ENCODE measurements at places on chromosomes 6 and 20.

- DNase-seq: peak; percentile 34
Observed at GRCh38 chr20:51934301-51935002, 132.1 kb upstream of the SALL4 start.

- DNase-seq: no peak
Observed at GRCh38 chr6:25463441-25463840, 184.3 kb downstream of the CARMIL1 start.

- DNase-seq: no peak
Observed at GRCh38 chr6:44932651-44933091, 395.5 kb upstream of the RUNX2 start.

- DNase-seq: no peak
Observed at GRCh38 chr20:25013478-25014380, 21.2 kb upstream of the APMAP start.

- DNase-seq: no peak
Observed at GRCh38 chr6:48735846-48736245, 624.8 kb upstream of the PTCHD4 start.

GRCh38 chr6:134830940-134831339 is 119.0 kb downstream of the ALDH8A1 start:
- DNase-seq: no peak

DNA sequence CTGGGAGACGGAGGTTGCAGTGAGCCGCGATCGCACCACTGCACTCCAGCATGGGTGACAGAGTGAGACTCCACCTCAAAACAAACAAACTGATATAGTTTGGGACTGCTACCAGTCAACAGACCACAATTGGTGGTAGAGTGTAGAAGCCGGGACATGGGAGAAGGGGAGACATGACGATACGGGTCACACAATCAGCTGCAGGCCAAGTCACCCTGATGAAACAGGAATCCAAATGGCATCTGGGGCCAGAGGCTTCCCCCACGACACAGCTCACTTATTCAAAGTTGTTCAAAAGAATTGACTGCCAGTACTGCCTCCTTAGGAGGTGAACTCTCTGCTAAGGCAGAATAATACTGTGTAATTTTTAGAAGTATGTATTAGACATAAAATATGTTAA is 27.5 kb downstream of the AMD1 start:
- DNase-seq: no peak

- DNase-seq: peak; percentile 44
Observed at GRCh38 chr6:104771258-104771832, 88.4 kb downstream of the HACE1 start.

DNA sequence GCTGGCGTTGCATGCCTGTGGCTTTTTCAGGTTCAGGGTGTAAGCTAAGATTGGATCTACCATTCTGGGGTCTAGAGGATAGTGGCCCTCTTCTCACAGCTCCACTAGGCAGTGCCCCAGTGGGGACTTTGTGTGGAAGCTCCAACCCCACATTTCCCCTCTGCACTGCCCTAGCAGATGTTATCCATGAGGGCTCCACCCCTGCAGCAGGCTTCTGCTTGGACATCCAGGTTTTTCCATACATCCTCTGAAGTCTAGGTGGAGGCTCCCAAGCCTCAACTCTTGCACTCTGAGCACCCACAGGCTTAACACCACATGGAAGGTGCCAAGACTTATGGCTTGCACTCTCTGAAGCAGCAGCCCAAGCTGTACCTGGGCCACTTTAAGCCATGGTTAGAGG is 76.6 kb upstream of the PRND start:
- DNase-seq: no peak

- no peak for DNase-seq
Observed at GRCh38 chr6:46407776-46408530, 83.3 kb downstream of the RCAN2 start.

DNA sequence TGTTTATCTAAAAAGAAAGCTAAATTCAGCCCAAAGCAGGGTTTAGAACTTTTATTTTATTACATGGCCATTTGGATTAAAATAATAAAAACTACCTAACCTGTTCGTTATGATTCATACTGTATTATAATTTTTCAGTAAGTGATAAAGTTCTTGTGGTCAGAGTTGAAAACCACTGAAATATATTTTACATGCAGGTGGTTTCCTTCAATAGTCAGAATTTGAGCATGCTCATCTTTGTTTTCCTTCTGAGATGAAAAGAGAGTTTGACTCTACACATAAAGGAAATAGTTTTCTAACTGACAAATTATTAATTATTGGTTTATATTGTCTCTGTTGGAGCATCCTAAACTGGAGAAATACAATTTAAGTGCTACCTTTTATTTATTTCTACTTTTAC is 114.0 kb upstream of the FKBP1C start:
- no peak for DNase-seq

DNA sequence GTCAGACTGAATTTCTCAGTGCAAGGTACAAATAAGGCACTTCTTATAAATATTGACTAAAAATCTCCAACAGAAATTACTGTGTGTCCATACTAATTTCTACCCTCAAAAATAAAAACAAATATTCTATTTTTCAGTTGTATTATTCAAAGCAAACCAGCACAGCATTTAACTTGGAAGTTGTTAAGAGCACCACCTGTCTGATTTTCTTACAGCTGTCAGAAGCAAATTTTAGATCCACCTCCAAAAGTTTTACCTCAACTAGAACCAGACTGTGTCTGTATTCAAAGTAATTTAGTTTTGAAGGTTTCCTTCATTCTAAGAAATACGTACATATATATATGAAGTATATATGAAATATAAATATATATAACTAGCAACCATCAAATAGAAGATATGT is 1.2 kb downstream of the TRDN start:
- DNase-seq: no peak

DNA sequence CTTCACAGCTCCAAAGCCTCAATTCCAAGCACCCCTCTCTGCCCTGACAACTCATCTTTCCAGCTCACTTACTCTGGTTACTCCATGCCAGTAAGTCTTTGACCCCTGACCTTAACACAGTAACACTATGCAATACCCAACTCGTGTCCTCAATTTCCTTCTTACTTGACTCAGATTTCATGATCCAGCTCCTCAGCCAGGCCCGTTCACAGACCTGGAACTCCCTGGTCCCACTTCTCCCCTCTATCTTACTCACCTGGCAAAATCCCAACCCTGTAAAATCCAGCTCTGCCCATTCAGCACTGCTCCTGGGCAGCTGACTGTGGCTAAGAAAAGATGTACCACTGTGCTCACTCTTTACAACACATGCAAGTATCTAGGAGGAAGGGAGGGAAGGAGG is 7.9 kb downstream of the GNL1 start:
- DNase-seq: peak; percentile 53

- no peak for DNase-seq
Observed at GRCh38 chr6:76351275-76351674, 278.8 kb upstream of the IMPG1 start.

DNA sequence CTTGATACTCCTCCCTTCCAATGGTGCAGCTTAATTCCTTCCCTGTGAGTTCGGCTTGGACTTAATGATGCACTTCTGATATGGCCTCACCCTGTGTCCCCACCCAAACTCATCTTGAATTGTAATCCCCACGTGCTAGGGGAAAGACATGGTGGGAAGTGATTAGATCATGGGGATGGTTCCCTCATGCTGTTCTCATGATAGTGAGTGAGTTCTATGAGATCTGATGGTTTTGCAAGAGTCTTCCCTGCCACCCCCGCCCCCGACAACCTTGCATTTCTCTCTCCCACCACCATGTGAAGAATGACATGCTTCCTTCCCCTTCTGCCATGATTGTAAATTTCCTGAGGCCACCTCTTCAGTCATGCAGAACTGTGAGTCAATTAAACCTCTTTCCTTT is 50.3 kb upstream of the HLA-G start:
- DNase-seq: no peak

All from iris pigment epithelial cell (primary cell).